Fibroblast of the conjunctiva (primary cell): ENCODE measurements at places on chromosomes 2 and 18.

DNA sequence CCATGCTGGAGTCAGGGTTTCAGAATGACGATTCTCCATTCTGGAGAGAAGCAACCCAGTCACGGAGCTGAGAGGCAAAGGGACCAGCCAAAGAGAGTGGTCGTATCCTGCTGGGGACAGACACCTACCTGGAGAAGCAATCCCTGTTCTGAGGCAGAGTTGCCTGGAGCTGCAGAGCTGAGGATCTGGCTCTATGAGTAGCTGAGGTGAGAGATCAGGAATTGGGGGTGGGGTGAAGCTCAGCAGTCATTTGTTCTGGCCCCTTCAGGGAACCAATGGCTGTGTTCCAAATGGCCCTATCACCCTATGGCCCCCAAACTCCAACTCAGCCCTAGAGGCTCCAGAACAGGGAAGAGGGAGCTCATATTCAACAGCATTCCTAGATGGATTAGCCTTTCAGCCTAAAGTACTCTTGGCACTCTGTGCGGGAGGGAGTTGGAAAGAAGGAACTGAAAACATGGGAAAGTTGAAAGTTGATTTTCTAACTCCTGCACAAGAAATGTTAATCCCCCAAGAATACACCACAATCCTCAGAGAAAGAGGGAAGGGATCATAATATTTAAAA, 3.3 kb upstream of the ATRAID start:
- DNase-seq: no peak

DNA sequence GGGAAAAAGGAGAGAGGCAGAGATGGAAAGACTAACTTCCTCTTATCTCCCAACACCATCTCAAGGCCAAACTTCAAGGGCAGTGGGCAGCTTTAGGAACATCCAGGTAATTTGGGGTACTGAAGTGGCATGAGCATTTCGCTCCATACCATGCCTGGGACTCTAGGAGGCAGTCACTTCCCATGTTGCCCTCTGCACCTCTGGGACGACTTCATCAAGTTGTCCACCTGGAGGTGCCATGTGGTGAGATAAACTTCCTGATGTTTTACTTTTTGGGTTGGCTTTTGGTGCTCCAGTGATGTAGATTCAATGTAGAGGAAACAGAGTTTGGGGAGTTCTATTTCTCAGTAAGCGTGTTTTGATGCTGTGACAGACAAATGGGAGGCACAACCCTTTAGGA, 56.3 kb upstream of the UPP2 start:
- DNase-seq: no peak

- no peak for DNase-seq
Observed at GRCh38 chr2:58665154-58665553, 424.0 kb upstream of the FANCL start.

GRCh38 chr2:11290713-11291112, 53.7 kb downstream of the ROCK2 start:
- no peak for DNase-seq

DNA sequence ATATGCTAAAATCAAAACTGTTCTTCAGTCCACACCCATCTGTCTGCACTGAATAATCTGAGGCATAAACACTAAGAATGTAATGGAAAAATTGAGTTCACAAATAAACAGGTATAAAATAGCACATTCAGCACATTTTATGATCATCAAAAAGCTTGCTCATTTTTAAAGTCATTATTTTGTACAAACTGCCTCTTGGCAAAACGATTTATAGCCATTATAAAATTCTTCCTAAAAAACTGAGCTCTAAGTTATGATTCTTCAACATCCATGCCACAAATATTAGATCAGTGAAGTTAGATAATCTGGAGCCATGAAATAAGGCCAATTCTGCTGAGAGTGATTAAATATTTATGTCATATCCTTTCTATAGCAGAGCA, 233.5 kb downstream of the DYM start:
- DNase-seq: no peak

GRCh38 chr2:122523143-122523542, 767.7 kb downstream of the TSN start:
- DNase-seq: no peak

- DNase-seq: no peak
Observed at GRCh38 chr2:70380621-70381020, 78.8 kb upstream of the FAM136A start.
